ENCODE measurements at places on chromosomes 7 and 10.

- DNase-seq = no peak
These were observed 9.3 kb downstream of the KLHL7 start for GRCh38 chr7:23114896-23115295.

- DNase-seq = no peak
These were observed 2.4 kb downstream of the TMEM72 start for GRCh38 chr10:44913350-44914081.

- no peak for DNase-seq
These were observed 14.0 kb downstream of the SLC13A4 start for GRCh38 chr7:135713836-135714470.

- DNase-seq = no peak
These were observed 38.1 kb downstream of the ADRA2A start for GRCh38 chr10:111114758-111115500.

GRCh38 chr7:135925210-135925609 lies 51.9 kb downstream of the MTPN start:
- no peak for DNase-seq

GRCh38 chr10:103350517-103351260 lies at the start of gene PCGF6:
PCGF6 (minus strand) TSS chr10:103351140; CDS start chr10:103351066, 74 bp downstream.
- DNase-seq = peak; percentile 44

DNA sequence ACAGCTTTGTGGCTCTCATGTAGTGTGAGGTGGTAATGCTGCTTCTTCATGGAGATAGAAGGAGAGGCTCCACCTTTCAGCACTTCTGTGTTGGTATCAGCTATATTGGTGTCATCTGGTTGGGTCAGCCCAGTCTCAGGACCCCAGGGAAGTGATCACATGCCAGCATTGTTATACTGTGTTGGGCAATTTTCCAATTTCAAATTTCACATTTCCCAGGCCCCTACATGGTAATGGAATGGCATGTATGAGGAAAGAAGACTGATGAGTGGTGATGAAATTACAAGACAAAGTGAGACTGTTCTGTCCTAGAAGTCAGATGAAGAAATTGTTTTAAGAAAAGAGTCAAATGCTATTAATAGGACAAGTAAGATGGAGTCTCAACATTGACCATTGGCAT lies 3.7 kb upstream of the AKR1C3 start:
- DNase-seq = no peak

- DNase-seq = no peak
These were observed 133.3 kb downstream of the EXOC4 start for GRCh38 chr7:133386205-133386604.

DNA sequence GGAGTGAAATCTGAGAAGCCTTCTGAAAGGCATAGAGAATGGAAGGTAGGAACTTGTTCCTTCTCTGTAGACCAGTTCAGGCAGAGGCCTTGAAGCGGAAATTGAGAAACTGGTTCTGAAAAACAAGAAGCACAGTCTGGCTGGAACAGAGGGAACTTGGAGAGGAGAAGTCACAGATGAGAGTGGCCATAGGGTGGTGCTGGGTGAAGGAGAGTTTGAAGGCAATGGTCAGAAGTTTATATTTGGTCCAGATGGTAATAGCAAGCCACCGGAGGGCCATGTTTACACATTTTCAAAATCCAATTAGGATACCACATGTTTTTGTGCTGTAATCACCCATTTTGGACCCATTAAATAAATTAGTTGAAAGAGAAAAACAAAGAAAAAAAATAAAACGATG lies 692.5 kb downstream of the INHBA start:
- peak; percentile 29 for DNase-seq

GRCh38 chr7:18639711-18640110 lies 144.2 kb downstream of the HDAC9 start:
- DNase-seq = no peak

- no peak for DNase-seq
These were observed 55.4 kb upstream of the INHBA start for GRCh38 chr7:41758321-41758720.

DNA sequence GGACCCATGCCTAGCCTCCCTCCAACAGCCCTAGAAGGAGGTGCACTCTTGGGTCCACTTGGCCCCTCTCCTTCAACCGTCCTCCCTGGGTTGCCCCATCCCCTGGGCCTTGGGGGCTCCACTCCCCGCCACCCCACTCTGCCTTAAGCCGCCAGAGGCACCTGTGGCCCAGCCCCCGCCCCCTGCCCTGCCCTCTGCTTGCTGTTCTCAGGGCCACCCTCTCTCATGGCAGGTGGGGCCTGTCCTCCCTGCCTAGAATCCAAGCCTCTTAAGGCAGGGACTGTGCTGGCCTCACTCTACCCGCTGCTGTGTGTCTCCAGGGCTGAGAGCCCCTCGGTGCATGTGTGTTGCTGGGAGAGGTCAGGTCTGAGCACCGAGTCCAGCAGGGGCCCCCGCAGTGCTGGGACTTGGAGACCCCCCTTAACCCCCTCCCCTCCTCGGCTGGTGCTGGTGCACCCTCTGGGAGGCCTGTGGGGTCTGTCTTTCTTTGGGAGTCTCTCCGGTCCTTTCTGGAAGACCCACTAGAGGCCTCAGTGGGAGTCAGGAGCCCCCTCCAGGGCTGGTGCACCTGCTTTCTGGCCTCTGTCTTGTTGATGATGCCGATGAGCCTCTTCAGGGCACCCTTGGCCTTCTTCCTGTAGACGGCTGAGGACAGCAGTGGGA lies 43.8 kb downstream of the CFAP46 start:
- DNase-seq = no peak

GRCh38 chr10:73647211-73647874 lies 6.1 kb upstream of the MYOZ1 start:
- DNase-seq = no peak

GRCh38 chr7:93717217-93717900 lies 142.8 kb upstream of the CALCR start:
- DNase-seq = no peak

- no peak for DNase-seq
These were observed 33.5 kb upstream of the ABCB5 start for GRCh38 chr7:20581956-20582355.

DNA sequence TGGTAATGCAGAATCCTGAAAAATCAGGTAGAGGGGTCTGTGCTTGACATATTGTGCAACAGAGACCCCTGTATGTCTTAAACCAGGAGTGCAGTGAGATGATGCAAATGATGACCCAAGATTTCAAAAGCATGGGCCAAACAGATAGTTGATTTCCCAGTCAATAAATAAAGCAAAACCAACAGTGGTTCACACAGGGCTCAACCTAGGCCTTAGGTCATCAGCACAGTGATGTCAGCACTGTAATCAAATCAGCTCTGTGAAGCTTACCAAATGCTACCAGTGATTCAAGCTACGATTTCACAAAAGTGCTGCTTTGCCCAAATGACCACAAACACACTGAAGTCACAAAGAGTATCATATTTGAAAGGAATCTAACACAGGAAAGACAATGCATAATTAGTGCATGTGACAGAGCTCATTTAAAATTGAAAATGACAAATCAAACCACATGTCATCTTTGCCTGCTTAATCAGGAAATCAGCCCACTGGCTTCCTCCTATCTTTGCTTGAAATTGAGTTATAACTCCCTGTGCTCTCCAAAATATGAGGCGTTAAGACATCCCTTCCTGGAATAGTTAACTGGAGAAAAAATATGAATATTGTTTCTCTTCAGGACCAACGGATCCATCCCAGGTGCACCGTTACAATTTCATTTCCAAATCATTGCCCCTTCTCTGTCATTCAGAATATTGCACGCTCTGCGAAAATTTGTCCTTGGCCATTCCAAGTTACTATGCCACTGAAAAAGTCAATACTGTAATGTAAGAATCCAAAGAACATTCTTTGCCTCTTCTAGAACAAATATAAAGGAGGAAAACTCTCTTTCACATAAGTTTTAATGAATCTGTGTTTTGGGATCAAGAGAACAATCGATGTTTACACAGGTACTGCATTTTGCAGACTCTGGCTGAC lies 41.9 kb upstream of the ASL start:
- DNase-seq = no peak
